GM23338 (cell line): ENCODE measurements at places on chromosomes 5 and 9.

DNA sequence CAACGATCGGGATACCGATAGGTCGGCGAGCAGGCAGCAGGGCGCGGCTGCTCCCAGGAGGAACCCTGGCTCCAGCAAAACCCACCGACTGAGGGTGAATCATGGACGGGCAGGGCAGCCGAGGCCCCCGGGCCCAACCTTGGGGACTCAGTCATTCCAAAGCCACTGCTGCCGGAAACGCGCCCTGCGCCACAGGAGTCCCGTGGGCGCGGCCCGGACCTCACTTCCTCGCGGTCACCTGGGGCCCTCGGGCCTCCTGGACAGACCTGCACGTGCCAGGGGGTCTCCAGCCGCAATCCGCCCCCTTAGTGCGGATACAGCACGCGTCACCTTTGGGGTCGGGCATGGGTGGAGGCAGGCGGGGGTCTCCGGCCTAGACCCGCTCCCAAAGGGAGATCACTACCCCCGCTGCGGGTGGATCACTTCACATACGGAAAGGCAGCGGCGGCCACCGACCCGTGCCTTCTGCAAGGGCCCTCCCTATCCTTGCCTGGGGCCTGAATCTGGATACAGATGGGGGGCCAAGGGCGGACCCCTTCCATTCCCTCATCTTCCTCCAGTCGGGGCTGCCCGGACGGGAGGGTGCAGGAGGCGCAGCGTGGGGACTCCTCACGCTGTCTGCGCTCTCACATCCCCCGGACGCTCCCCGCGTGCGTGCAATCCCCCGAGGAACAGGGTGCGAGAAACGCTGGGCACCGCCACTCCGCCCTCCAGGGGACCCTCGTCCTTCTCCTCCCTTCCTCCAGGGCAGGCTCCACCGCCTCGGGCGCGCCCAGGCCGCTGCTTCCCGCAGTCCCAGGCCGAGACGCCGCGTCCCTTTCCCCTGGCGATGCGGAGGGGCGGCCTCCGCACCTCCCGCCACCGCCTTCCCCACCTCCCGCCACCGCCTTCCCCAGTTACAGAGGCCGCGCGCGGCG is 586 bp downstream of the TXN start:
- peak; percentile 51 for DNase-seq

- DNase-seq: peak; percentile 75
Measured at GRCh38 chr9:110131499-110131898, 76.5 kb downstream of the C9orf152 start.

DNA sequence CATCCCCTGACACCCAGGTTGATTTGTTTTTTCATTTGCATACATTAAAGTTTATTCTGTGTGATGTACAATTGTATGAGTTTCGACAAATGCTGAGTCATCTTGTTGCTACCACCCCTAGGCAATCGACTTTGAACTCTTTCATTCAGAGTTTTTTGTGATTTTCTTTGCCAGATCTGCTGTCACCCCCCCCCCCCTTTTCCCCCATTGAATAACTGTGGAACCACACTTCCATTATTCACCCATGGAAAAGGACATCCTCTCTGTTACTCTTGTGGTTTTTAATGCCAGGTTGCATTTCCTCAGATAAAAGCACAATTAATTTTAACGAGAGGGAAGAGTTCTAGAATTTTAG is 13.7 kb upstream of the FAM120AOS start:
- no peak for DNase-seq

GRCh38 chr9:109974143-109974917 is 194.3 kb downstream of the PALM2AKAP2 start:
- no peak for DNase-seq

GRCh38 chr9:27353474-27354229 is 56.7 kb upstream of the EQTN start:
- DNase-seq: no peak

DNA sequence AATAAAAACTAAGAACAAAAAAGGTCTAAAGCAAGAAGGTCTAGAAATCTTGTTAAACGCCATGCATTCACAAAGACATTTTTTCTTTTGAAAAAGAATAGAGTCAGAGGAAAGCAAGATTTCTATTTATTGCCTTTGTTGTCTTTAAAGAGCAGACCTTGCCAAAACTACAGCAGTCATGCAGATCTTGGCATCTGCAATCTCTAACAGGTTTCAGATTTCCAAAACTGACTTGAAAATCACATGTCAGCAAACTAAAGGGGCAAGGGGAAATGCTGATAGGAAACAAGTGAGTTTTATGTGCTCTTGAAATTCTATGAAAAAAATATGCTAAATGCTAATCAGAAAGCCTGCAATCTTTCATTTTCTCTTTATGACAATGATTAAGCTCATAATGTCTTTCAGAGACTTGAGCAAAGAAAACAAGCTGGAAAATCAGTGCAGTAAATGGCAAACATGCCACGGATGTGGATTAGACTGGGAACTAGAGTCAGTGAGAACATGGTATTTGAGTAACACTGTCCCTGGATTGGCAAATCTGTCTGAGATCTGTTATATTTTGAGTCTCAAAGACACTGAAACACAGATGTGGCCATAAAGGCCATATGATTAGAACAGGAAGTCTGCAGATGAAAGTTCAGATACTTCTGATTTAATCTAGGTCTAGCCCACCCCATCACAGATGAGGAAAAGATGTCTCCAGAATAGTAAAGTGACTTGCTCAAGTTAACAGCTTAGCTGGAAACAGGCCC is 361.4 kb upstream of the RPS23 start:
- DNase-seq: no peak

DNA sequence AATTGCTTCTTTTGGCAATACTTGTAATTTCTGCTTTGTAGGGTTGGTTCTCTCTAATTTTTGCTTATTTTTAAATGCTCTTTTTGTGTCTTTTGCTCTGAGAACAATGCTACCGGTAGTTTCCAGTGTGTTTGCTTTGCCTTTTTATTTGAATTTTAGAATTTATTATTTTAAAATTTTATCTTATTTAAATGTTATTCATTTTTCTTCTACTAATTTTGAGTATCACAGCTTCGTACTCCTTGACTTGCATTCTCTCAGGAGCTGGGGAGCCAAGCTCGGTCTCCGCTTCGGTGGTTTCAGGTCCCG is 45.9 kb downstream of the ANXA2R start:
- DNase-seq: no peak

DNA sequence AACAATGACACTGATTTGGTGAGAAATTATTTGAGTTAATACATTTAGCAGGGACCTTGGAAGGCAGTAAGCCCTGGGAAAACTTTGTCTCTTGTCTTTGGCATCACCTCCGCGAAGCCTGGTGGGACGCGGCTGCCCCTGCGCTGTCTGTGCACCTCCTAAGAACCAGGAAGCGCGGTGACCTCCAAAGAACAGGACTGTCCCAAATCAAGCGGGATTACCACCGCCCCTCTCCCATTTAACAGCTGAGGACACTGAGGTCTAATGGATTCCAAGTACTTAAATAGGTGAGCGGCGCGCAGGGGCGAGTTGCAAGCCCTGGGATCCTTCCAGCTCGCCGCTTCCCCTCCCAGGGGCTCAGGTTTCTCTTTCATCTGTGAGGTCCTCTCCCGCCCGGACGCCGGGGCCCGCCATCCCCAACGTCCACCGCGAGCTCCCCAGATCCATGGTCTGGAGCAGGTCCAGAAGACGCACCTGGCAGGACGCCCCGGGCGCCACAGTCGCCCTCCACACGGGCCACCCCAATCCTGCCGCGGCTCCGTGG is 432 bp downstream of the STARD4 start:
- DNase-seq: peak; percentile 79

DNA sequence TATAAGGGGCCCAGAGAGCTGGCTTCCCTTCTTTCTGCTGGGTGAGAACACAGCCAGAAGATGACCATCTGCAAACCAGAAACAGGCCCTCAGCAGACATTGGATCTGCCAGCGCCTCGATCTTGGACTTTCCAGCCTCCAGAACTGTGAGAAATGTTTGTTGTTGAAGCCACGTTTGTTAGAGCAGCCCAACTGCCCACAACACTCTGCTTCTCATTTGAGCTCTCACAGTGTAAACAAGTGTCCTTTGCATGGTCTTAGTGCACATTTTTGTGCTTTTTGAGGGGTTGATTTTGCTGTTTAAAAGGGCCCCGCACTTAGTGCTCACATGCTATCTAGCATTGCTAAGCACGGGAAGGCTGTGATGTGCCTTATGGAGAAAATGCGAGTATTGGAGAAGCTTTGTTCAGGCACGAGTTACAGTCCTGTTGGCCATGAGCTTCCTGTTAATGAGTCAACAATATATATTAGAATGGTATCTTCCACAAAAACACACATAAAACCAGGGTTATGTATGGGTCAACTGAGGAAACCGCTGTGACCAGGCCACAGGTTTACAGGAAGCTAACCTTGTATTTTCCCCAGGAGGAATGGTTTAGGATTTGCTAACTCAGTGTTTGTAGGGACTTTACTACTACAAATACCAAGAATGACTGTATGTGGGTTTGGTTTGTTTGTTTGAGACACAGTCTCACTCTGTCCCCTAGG is 11.9 kb downstream of the CMBL start:
- no peak for DNase-seq

GRCh38 chr9:126436545-126437267 is 110.1 kb downstream of the MVB12B start:
- no peak for DNase-seq

GRCh38 chr5:59348189-59348588 is 545.3 kb downstream of the PDE4D start:
- DNase-seq: peak; percentile 30

DNA sequence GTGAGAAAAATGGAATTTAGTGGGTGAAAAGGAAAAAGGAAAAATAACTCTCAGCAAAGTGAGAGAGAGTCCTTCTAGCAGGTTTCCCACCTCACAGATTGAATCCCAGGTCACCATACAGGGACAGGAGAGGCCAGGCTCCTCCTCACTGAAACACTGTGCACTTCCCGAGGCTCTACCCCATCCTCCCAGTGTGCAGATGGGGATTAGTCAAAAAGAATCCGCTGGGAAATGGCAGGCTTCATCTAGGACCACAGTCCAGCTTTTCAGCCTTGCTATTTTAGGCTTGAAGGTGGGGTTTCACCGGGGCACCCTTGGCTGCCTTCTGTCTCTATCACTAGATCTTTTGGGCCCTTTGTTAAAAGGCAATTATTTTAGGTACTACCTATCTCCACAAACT is 47.8 kb downstream of the YIPF5 start:
- DNase-seq: no peak

DNA sequence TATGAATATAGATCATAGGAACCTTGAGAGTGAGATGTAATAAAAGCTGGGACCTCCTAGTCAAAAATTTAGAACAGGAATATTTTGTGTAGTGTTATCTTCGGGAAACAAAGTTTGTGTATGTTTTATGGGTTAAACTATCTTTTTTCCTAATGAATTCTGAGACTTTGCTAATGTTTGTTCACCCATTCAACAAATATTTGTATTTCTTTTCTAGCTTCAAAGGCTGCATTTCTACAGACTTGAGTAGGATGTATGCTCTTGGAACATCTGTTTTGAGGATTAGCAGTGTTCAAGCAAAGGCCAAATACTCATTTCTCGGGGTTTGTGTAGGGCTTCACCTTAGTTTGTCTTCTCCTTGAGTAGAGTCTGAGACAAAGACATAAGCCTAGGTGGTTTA is 16.2 kb downstream of the NDUFS4 start:
- DNase-seq: no peak

- peak; percentile 36 for DNase-seq
Measured at GRCh38 chr5:163509291-163509951, 4.0 kb downstream of the MAT2B start.

- no peak for DNase-seq
Measured at GRCh38 chr5:132000677-132001453, 10.6 kb downstream of the ACSL6 start.

DNA sequence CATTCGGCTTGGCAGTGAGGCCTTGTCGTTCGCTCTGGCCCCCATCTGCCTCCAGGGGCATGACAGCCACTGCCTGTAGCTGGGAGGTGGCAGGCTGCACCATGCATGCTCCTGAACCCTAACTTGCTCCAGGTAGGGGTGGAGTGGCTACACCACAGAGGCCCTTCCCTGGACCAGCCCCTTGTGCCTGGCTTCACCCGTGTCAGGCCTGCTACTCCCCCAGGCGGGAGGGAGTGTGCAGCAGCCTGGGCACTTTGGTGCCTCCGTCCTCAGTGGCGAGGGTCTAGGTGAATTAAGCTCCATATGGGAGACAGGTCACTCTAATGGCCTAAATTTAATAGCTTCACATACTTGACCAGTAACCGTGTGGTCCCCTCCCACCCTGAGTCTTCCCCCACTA is 59.4 kb upstream of the LMX1B start:
- no peak for DNase-seq

GRCh38 chr9:123005964-123006363 is 27.5 kb upstream of the GPR21 start:
- DNase-seq: no peak

DNA sequence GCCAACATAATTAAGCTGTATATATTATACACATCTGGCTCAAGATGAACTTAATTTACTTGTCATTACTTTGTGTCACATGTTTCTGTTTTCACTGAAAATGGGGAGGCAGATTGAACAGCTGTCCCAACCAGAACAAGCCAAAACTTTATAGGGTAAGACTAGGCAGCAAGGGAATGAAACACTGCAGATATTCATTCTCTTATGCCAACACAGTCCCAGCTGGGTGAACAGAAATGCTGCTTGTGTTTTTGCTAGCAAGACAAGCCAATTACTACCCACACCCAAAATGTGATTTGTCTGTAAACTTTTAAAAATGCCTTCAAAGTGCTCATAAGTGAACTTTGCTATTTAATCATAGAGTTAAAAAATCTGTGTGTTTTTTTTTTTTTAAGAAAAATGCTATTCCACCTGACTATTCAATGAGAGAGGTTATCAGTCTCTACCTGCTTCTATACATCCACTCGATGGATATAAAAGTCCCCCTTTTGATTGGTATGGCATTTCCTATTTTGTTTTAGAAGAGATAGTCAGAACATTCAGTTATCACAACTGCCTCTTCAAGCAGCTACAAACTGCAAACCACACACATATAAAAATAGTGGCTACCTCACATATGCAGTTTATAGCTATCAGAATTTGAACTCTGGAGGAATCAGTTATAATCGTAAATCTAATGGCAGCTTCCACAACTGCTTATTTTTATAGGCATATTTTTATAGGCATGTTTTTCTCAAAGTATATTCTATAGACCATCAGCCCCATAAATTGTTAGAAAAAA is 91.9 kb upstream of the PPP1R2B start:
- DNase-seq: no peak

DNA sequence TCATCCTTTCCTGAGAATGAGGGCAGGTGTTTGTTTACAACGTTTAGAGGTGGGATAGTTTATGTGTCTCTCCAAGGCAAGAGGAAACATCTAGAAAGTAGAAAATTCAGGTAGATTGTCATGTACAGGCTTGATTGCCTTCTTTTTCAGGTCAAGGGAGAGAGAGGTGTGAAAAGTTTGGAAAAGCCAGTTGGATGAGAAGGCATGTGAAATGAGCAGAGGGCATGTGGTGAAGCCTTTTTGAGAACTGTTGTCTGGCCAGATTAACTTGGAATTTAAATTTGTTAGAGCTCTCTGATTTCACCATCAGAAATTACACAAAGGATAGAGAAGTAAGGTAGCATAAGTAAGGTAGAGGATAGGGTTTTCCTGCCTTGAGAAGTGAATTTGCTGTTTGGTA is 74.6 kb downstream of the SNX24 start:
- no peak for DNase-seq

- DNase-seq: peak; percentile 67
Measured at GRCh38 chr5:1140171-1140817, 28.4 kb upstream of the SLC12A7 start.
